ENCODE measurements at places on chromosomes 6 and 20.

DNA sequence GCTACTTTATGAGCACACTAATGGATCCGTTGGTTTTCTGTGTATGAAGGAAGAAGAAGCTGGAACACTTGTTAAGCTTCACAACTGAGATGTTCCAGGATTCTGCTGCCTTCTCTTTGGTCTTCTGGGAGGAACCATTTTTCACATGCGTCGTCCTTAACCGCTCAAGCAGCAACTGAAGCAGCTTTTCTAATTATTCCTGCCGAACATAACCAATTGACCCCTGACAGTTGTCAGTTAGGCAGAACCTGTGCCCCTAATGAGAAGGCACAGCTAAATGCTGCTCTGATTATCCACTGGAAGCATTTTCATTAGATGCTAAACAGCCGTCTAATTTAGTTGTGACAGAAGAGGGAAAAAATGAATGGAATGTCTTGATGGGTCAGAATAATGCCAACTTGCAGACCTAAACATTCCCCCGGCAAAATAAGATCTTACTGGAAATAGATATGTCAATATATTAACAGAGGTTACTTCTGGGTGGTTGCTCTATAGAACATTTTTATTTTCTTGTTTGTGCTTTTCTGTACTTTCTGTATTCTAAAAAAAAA lies 85.0 kb upstream of the SMLR1 start:
- no peak for DNase-seq

GRCh38 chr6:17125407-17125806 lies 23.6 kb downstream of the STMND1 start:
- DNase-seq = no peak

- DNase-seq = no peak
Observed at GRCh38 chr6:47351621-47352020, 41.9 kb upstream of the TNFRSF21 start.

DNA sequence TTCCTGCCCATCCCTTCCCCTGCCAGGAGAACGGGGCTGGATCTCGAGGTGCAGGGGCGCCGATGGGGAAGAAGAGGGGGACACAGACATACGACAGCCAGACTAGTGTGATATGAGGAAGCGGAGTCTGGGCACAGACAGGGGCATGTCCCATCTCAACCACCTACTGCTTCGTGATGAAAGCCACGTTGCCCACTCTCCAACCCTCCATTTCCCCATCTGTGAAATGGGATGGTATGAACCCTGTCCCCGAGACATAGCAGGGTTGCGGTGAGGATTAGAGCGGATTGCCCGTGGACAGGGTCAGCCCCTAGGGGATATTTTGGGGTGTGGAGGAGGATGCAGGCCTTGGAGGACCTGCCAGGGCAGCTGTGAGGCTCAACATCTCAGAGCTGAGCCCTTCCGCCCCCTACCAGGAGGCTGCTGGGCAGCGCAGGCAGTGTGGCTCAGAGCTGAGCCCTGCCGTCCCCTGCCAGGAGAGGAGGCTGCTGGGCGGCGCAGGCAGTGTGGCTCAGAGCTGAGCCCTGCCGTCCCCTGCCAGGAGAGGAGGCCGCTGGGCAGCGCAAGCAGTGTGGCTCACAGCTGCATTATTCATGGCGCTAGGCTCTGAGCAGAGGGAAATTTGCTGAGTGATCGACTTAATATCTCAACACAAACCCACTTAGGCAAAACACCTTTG lies 71.7 kb downstream of the GRM4 start:
- no peak for DNase-seq

- DNase-seq = peak; percentile 61
Observed at GRCh38 chr6:42045538-42046460, 4.5 kb upstream of the TAF8 start.

DNA sequence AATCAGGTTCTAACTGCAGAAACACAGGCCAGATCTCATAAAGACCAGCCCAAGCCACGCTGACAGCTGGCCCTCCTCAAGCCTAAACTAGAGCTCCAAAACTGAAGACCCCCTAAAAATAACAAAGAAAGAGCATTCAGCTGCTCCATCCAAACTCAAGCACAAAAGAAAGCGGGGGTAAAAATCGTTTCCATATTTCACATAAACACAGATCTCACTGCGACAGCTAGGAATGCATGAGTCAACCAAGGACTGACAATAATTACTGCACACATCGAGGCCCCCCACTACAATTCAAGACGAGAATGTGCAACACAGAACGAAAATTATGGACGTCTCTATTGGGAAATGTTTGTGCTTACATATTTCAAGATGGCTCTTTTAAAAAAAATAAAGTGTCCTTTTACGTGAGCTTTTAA lies 31.1 kb downstream of the CNKSR3 start:
- no peak for DNase-seq

GRCh38 chr6:136550330-136551071 lies at the start of gene MAP7:
Gene MAP7 (minus strand): TSS chr6:136550422. CDS start chr6:136550408, 14 bp downstream.
- peak; percentile 90 for DNase-seq

GRCh38 chr6:49087369-49087768 lies 375.7 kb downstream of the MMUT start:
- no peak for DNase-seq

DNA sequence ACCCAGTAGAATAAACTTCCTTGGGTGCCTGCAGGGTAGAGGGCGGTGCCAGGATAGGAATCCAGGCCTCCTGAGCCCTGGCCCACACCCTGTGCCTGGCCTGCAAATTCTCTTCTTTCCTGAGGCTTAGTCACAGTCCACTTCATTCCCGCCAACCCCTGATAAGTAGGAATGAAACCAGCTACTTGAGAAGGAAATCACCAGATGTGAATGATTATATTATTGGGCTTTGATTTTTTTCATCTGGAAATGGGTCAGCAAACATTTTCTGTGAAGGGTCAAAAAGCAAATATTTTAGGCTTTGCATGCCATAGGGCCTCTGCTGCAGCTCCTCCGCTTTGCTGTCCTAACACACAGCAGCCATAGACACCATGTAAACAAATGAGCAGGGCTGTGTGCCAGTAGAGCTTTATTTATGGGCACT lies 50.2 kb downstream of the STK35 start:
- DNase-seq = no peak

GRCh38 chr20:14855171-14855570 lies 517.8 kb upstream of the FLRT3 start:
- no peak for DNase-seq

All from GM13976 (cell line).